ENCODE measurements at places on chromosomes 12 and 14.
A peak's percentile ranks its signal among the peaks of the same experiment; 100 is the strongest.

DNA sequence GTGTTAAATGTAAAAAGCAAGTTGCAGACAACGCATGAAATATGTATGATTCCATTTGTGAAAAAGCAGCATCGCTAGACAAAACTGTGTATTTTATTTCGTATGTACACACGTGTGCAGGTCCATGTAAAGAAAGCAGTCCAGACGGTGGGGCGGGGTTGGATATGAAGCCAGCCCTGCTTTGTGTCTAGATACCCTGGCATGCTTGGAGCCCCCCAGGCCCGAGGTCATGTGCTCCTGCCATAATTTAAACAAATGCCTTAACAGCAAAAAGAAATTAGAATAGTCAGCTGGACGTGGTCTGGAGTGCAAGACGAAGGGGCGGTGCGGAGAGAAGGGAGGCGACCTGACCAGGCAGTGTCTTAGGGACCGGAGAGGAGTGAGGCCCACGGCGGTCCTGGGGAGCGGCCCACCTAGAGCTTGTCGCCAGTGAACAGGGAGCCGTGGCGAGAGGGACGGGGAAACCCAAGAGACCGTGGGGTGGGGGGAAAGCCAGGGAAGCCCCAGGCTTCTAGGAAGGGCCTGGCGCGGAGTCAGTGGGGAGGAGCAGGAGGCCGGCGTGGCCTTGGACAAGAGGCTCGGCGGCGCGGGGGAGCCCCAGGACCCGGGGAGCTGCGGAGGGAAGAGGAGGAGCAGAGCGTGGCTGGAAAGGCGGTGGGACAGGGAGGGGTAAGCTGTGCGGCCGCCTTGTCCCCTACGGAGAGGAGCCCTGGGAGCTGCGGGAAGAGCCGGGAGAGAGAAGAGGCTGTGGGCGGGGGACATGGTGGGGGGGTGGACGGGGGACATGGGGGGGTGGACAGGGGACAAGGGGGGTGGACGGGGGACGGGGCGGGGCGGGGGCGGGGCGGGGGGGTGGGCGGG is 118.5 kb upstream of the C14orf180 start:
- DNase-seq = no peak

GRCh38 chr14:79062226-79062625 is 892.1 kb downstream of the NRXN3 start:
- no peak for DNase-seq

DNA sequence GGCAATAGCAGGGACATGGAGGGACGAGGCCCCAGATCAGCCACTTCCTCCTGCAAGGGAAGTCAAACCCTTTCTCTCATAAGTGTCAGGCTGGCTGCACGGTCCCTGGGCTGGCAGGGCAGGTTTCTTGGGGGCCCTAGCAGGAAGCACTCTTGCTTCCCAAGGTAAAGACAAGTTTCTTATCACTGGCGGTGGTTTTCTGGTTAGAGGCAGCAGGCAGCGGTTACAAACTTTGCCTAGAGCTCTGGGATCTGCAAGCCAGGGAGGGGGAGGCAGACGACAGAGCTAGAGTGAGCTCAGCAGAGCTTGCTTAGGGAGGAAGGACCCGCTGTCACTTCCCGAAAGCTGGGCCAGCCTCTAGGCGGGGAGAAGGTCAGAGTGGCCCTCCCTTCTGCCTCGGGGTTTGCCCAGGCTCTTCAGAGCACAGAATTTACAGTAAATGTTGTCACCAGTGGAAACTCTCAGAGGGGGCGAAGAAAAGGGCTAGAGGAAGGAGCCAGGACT is 20.4 kb downstream of the BATF start:
- DNase-seq = no peak

- DNase-seq = no peak
Observed at GRCh38 chr12:552466-552865, 92.7 kb downstream of the B4GALNT3 start.

- no peak for DNase-seq
Observed at GRCh38 chr14:71698027-71698426, 234.2 kb upstream of the RGS6 start.

GRCh38 chr14:73633116-73634010 is 11.4 kb upstream of the DNAL1 start:
- no peak for DNase-seq

DNA sequence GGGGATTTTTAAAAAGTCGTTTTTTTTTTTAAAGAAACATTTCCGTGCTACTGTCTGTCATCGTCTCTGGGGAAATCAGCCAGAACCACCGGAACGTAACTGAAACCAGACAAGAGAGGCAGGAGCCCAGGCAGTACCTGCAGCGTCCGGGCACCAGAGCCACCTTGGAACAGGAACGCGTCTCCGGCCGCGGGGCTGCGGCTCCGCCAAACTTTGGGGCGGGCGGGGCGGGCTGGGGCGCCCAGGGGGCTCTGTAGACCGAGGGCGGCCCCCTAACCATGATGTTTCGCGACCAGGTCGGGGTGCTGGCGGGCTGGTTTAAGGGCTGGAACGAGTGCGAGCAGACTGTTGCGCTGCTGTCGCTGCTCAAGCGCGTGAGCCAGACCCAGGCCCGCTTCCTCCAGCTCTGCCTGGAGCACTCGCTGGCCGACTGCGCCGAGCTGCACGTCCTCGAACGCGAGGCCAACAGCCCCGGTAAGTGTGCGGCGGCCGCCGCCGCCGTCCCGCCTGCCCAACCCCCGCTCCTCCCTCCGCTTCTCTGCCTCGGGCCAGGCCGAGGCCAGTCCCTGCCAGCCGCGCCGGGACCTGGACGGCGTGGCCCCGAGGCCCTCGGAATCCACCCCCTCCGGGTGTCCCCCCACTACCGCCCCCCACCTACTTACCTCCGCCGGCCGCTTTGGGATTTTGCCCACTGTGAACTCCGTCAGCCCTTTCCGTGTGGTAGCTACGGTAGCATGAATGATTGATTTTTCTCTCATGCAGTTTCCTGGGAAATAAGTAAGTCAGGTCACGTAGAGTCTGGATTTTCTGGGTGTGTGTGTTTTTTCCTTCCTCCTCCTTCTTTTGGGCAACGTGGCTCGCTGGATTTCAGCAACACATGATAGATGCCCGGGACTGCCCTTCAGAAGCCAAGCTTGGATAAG is 972 bp downstream of the SAMD4A start:
- DNase-seq = no peak

- DNase-seq = peak; percentile 87
Observed at GRCh38 chr12:18723752-18724151, 14.1 kb downstream of the PLCZ1 start.

DNA sequence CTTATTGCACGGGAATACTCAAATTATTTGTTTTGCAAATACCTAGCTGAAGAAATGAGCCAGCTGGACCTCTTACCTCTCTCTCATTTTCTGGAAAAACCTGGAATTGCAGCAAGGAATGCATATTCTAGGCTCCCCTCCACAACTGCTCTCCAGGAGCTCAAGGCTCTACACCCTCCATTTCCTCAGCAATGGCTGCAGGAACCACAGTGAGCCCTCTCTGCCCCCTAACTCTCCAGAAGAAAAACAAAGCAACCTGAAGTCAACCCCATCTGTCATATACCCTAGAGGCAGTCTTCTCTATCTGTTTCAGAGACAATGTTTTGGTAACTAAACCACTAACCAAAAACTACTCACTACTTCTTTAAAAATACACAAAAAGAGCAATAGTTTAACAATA is 221.6 kb downstream of the SLC25A21 start:
- DNase-seq = no peak

GRCh38 chr12:538731-539539 is 79.2 kb downstream of the B4GALNT3 start:
- DNase-seq = no peak

GRCh38 chr14:101061411-101062064 is 158.0 kb upstream of the RTL1 start:
- no peak for DNase-seq

- DNase-seq = no peak
Observed at GRCh38 chr12:1212526-1212925, 221.5 kb downstream of the ERC1 start.

GRCh38 chr14:89740241-89740640 is 214.3 kb downstream of the EFCAB11 start:
- no peak for DNase-seq

DNA sequence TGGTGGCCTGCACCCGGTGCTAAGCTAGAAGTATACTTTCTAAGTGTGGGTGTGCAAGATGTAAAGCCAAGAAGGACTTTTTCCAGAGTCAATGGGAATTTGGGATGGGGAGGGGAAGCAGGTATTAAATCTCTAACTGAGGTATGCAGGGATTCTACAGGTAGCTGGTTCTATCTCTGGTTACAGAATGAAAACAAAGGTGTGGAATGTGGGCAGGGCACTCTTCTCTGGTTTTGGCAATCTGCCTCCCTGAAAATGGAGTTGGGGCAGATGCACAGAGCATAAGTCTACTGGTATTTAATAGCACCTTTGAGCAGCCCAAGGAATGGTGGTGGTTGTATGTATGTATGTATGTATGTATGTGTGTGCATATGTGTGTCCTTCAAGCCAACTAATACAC is 66.7 kb upstream of the PPP1R12A start:
- DNase-seq = no peak

GRCh38 chr12:123532019-123532418 is 1.5 kb downstream of the RILPL1 start:
- DNase-seq = no peak

- no peak for DNase-seq
Observed at GRCh38 chr12:2288875-2289274, 236.1 kb downstream of the CACNA1C start.

DNA sequence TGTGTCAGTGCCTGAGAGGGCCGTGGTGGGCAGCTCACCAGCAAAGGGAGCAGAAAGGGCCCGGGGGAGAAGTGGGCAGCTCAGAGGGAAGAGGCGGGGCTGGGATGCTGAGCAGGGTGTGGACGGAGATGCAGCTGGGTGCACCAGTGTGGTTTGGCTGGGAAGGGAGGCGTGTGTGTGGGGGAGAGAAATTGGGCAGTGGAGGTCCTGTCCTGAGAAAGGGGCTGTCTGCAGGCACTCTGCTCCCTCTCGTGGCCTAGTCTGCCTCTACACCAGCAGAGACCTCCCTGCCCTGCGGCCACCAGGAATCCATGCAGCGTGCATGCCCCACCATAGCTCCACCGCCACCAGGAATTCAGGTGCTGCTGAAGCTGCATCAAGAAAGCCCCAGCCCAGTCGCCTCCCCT is 6.4 kb downstream of the TMEM121 start:
- DNase-seq = no peak

GRCh38 chr14:24978862-24979724 is 70.9 kb downstream of the STXBP6 start:
- DNase-seq = no peak

GRCh38 chr12:49043856-49044258 is 16.7 kb downstream of the KMT2D start:
- DNase-seq = no peak

- no peak for DNase-seq
Observed at GRCh38 chr14:70188659-70189455, at the start of gene SLC8A3. TSS of gene SLC8A3 (minus strand) at chr14:70188951. CDS start at chr14:70168422, 20,529 bp downstream.

DNA sequence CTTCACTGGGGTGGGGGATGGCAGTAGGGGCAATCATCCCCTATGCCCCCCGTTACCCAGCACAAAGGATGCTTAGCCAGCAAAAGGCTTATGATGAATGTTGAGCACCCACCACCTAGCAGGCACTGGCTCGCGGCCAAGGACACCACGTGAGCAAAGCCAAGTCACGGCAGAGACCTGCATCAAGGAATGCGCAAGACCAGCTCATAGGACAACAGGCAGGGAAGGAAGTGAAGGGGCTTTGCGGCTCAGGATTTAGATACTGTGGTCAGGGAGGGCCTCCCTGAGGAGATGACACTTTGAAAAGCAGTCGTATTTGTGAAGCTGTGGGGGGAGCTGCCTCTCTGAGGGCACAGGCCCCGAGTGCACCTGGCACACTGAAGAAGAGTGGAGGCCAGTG is 32.8 kb downstream of the SH2B3 start:
- DNase-seq = no peak

DNA sequence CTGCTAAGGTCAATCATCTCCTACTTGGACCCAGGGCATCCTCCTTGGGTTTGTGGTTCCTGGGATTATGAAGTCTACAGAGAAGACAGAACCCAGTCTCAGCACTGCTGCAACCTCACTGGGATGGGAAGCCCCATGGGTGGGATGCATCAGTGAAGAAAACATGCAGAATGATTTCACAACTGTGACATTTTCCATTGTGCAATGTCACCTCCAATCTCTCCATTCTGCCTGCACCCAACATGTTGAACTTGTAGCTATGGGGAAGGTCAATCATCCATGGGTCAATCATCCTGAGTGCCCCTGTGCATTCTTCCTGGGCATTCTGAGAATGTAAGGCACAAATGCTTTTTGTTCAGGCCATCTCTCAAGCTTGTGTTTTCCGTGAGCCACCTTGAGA is 1004.4 kb upstream of the TMEM132C start:
- DNase-seq = no peak
